ENCODE measurements at places on chromosomes 1 and 21.

GRCh38 chr1:207051191-207051943 is at the start of gene YOD1:
YOD1 (minus strand) TSS chr1:207051208; CDS start chr1:207051030, 178 bp downstream.
- DNase-seq = peak; percentile 56

- no peak for DNase-seq
Observed at GRCh38 chr21:45103971-45104520, 29.7 kb downstream of the ADARB1 start.

- no peak for DNase-seq
Observed at GRCh38 chr1:93350322-93350721, 4.6 kb downstream of the DR1 start.

DNA sequence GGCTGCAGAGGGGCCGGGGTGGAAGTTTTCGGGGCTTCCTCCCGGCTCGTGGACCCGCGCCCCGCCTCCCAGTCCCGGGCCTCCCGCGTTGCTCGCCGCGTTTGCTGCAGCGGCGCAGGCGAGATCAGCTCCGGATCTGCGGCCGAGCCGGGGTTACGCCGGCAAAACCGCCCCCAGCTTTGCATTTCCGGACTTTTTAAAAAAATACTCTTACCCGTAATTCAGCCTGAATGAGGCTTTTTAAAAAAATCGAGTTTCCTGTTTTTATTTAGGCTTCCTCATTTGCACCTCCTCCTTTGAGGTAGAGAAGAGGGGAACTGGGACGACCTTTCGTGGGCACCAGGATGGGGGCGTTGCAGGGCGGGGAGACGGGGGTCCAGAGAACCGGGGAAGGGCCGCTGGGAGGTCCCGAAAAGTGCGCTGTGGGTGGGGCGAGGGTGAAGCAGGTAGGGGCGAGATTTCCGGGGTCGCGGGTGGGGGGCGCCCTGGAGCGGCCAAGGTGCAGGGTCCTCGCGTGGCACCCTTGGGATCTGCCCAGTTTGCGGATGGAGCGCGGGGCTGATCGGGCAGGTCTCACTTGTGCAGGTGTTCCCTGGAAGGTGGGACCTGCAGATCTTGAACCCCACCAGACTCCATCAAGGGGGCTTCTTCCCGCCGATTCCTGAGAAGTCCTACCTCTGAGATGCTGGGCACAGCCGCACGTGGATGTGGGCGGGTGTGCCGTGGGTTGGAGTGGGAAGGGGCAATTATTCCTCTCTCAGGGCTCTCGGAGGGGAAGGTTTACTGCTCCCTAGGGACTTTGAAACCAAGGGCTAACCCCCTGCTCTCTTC is 1.1 kb downstream of the PIK3CD start:
- DNase-seq = no peak
